ENCODE measurements at places on chromosomes 7 and 10.

DNA sequence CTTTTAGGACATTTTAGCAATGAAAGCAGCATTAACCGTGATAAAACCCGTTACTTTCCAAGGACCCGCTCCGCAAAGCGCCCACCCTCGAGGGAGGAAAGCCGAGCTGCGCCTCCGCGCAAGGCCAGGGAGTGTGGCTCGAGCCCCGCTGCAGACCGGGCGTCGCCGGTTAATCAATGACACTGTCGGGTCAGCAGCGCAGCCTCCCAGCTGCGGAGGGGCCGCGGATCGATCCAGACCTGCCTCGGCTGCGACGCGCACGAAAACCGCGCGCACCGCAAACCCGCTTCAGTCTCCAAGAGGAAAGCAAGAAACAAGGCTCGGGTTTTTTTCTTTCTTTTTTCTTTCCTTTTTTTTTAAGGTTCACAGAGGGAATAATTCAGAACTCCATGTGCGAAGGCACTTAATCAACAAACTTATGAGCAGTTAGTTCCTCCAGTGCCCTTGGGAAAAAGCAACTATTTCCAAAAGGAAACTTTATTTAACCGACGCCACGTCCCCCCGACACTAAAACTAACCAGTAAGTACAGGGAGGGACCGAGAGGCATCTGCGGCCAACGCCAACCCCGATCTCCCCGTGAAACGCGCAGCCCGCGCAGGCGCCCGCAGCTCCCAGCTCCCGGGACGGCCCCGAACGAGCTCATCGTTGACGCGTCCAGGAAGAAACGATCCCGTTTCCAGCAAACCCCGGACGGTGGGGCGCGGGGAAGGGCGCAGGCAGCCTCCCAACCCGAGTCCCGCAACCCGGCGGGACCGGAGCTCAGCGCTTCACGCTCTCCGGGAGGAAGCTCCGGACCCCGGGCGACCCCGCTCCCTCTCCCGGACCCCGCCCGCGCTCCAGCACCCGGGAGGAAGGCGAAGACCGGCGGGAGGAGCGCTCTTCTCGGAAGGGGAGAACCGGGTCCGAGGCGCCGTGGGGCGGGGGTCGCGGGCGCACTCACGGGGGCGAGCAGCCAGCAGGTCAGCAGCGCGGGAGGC lies 598 bp downstream of the VIPR2 start:
- H3K27me3 ChIP-seq, result peaks cover 33% of the 10 kb centered on the region
- DNase-seq, result peak; percentile 51
- peaks cover 4% of the 10 kb centered on the region for H3K4me1 ChIP-seq
- H3K4me3 ChIP-seq, result peak overlapping the region; percentile 46

- H3K4me3 ChIP-seq, result no peak overlapping the region
- peaks cover 1% of the 10 kb centered on the region for H3K36me3 ChIP-seq
- H3K27ac ChIP-seq, result no peak overlapping the region
Measured at GRCh38 chr10:119461923-119462322, 80.6 kb downstream of the RGS10 start.

- H3K4me1 ChIP-seq, result no peaks in the 10 kb centered on the region
- H3K4me3 ChIP-seq, result no peak overlapping the region
- no peaks in the 10 kb centered on the region for H3K27me3 ChIP-seq
- H3K27ac ChIP-seq, result no peak overlapping the region
- H3K36me3 ChIP-seq, result no peaks in the 10 kb centered on the region
- DNase-seq, result no peak
Measured at GRCh38 chr10:126135941-126136595, 239.7 kb downstream of the FANK1 start.

GRCh38 chr7:32104766-32105165 lies 34.6 kb upstream of the PDE1C start:
- no peak overlapping the region for H3K27ac ChIP-seq
- no peak overlapping the region for H3K4me3 ChIP-seq
- H3K27me3 ChIP-seq, result no peaks in the 10 kb centered on the region
- H3K36me3 ChIP-seq, result no peaks in the 10 kb centered on the region
- no peak for DNase-seq

DNA sequence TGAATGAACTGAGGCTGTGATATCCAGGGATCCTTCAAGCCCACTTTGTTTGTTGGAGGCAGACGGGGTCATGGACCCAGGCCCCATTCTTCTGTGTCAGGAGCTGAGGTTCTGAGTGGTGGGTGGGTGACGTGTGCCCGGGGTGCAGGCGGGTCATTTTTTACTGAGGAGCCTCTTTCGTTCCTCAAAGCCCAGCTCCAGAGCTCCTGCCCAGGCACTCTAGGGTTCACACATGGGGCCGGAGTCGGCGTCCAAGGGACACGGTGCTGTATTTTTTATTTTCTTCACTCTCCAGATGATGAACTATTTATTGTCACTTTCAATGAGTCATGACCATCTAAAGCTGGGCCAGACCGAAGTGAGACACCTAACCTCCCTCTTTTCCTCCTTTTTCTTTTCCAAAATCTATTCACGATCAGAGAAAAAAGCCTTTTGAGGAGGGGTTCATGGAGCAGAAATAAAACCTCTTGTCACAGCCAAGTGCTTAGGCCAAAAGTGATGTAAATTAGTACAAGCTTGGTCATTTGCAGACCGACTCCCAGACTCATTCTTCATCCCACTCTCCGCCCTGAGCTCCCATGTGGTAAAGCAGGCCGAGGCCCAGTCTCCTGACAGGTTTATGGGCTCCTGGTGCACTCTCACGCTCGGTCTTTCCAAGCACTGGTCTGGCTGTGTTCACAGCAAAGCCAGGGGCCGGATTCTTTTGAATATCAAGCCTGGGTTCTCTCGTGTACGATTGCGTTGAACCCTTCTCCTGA lies 41.4 kb upstream of the PITRM1 start:
- H3K27ac ChIP-seq, result no peak overlapping the region
- H3K27me3 ChIP-seq, result peaks cover 17% of the 10 kb centered on the region
- H3K4me3 ChIP-seq, result no peak overlapping the region
- no peaks in the 10 kb centered on the region for H3K4me1 ChIP-seq
- DNase-seq, result no peak
- no peaks in the 10 kb centered on the region for H3K36me3 ChIP-seq

GRCh38 chr10:14330388-14331061 lies at the start of gene FRMD4A:
Gene FRMD4A, minus strand, starts transcription at chr10:14330924.
- H3K27me3 ChIP-seq, result peaks cover 22% of the 10 kb centered on the region
- no peaks in the 10 kb centered on the region for H3K36me3 ChIP-seq
- peaks cover 2% of the 10 kb centered on the region for H3K4me1 ChIP-seq
- no peak for DNase-seq
- no peak within 1 kb of the TSS for H3K4me3 ChIP-seq
